GM12878 (cell line): ENCODE measurements at places on chromosomes 3 and 15. TPM values are rescaled to one million over a fixed set of nuclear protein-coding genes. Genes with fewer than 3 reads are reported as not detected.

DNA sequence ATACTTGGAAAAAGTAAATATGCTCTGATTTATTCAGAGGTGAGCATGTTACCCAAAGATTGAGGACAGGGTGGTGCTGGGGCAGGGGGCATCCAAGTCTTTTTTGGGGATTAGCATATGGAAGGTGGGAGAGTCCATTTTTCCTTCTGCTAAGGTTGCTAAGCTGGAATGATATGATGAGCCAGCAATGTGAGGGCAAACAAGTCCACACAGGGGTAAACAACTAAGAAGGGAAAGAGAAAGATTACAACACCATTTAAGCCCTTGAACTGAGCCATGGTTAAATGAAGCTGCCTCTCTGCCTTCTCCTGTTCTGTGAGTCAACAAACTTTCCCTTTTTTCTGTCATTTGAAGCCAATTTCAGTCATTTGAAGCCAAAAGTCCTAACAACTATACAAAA, 89.0 kb downstream of the RPL22L1 start:
- no peak for DNase-seq

GRCh38 chr15:70083946-70084345, 13.8 kb downstream of the TLE3 start:
- DNase-seq = peak; percentile 49

GRCh38 chr3:106631373-106632108, 745.7 kb upstream of the CCDC54 start:
- DNase-seq = no peak

GRCh38 chr3:88150371-88150770, 612 bp downstream of the C3orf38 start:
- no peak for DNase-seq

GRCh38 chr3:14869917-14870782, 51.4 kb downstream of the FGD5 start:
- no peak for DNase-seq

GRCh38 chr3:4805662-4806061, 173.6 kb upstream of the BHLHE40 start:
- DNase-seq = no peak

DNA sequence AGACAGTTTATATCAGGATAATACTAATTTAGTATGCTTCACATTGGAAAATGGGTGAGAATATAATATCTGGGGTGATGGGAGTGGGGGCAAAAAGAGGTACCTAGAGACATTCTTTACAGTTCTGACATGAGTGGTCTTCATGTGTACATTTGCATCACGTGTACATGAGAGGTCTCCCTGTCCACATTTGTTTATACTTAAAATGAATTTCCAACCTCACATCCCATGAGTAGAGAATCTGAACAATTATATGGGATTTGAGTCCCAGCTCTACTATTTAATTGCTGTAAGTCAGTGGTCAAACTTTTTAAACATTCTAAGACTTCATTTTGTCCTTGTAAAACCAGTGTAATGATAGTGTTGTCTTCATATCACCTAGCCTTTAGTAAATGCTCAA, 408.4 kb downstream of the NAALADL2 start:
- DNase-seq = no peak

The LSMEM2 gene
- not detected in 2 replicates for total RNA-seq

The GOLGA6A gene
- not detected in 2 replicates for total RNA-seq

The SEC11A gene
- 106 and 109 TPM in 2 replicates for total RNA-seq

The RPL22L1 gene
- 318 and 357 TPM in 2 replicates for total RNA-seq

The GADL1 gene
- not detected in 2 replicates for total RNA-seq
